ENCODE measurements at places on chromosomes 12 and 14.

DNA sequence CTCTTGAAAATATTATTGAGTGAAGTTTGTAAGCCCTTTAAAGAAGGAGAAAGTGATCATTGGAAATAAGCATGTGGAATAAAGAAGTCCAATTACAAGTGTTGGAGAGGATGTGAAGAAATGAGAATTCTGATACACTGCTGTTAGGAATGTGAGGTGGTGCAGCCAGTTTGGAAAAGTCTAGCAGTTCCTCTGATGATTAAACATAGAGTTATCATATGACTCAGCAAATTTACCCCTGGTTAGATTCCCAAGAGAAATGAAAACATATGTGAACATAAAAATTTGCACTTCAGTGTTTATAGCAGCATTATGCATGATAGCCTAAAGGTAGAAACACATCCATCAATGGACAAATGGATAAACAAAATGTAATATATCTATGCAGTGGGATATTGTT, 319.9 kb downstream of the AEBP2 start:
- no peak for DNase-seq

DNA sequence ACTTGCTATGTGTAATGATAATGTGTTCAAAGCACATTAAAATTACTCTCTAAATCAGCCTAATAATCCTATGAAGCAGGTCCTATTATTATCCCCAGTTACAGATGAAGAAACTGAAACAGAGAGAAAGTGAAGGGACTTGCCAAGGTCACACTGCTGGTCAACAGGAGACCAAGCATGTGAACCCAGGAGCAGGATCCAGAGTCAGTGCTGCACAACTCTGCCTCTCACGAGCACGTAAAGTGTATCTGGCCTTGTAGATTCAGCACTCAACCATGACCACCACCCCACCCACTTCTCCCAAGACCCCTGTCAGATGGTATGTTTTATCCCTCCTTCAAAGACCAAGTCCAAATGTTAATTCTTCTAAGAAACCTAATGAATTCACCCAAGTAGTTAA, 100.7 kb downstream of the TTC7B start:
- no peak for DNase-seq

DNA sequence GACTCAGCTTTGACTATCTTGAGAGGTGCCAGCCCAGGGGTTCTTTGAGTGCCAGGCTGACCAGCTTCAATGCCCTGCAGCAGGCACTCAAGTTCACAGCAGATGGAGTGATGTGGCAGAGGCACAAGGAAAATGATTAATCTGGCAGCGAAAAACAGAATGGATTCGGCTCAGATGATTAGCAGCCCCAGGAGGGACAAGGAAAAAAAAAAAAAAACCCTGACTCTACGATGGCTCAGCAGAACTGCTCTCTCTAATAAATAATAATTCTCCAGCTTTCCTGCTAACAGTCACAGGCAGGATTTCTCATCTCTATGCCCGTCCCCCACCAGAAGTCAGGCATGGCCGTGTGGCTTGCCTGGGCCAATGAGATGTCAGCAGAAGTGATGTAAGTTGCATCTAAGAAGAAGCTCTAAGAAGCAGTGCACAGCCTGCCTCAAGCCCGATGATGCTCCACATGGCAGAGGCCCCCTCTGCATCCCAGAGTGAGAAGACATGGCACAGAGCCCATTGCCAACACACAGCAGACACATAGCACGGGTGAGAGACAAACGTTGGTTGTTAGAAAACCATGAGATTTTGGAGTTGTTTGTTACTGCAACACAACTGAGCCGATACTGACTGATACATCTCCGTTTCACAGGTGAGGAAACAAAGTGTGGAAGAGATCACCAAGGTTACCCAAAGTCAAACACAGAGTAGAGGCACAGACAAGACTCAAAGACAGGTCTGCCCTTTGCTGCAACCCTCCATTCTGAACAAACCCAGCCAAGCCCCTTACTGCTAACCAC, 111.0 kb downstream of the SCARB1 start:
- DNase-seq: no peak

DNA sequence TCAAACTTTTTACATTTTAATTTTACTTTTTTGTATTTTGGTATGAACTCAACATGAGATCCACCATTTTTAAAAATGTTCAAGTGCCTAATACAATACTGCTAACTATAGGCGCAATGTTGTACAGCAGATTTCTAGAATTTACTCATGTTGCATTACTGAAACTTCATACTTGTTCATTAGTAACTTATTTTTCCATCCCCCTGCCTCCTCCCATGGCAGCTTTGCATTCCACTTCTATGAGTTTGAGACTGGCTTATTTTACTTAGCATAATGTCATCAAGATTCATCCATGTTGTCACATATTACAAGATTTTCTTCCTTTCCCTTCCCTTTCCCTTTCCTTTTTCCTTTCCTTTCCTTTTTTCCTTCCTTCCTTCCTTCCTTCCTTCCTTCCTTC, 825.9 kb downstream of the SLC16A7 start:
- DNase-seq: no peak

- peak; percentile 11 for DNase-seq
Observed at GRCh38 chr12:102811110-102811737, 105.8 kb downstream of the PAH start.

DNA sequence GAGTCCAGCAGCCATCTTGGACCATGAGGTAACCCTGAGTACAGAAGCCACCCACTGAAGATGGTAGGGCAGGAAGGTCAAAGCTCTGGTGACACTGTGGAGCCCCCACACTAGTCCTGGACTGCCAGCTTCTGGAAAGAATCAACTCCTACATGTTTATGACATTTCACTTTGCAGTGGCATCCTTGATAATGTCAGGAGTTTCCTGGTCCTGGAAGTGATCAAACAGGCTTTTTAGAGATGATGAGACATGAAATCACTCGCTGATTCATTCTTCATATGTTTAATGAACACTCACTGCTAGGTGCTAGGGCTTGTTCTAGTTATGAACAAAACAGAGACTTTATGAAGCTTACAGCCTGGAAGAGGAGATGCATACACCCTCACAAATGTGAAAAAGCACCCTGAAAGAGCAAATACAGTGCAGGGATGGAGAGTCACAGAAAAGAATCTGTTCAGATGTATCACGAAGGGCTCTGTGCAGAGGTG, 15.8 kb upstream of the HNF1A start:
- DNase-seq: no peak

DNA sequence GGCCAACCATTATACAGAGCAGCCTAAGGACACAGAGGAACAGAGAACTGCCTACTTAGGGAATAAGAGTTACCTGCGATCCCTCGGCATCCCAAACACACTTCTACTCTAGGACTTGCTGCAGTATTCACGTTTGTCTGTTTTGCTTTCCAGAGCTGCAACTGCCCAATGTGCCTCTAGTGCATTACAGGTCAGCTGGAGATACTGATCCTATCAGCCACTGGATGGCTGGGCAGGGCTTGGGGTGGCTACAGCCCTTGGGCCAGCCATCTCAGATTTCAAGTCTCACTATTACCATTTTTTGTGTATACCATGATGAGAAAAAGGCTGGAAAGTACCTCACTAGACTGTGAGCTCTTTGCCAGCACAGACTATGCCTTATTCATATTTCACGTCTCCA, 4.6 kb downstream of the ARF3 start:
- DNase-seq: no peak

- no peak for DNase-seq
Observed at GRCh38 chr12:108455706-108456105, 59.4 kb upstream of the FICD start.

DNA sequence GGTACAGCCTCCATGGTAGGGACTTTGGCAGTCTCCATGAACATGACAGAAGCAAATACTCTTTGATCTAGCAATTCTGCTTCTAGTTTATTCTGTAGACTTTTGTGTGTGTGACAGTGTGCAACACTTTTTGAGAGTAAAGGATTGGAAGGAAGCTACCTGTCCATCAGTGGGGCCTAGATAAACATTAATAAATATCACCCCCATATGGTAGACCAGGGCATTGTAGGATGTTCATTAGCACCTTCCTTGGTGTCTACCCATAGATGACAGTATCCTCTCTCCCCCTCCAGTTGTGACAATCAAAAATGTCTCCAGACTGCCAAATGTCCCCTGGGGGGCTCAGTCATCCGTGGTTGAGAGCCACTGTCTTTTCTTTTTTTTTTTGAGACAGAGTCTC, 10.8 kb downstream of the SNRNP35 start:
- no peak for DNase-seq

DNA sequence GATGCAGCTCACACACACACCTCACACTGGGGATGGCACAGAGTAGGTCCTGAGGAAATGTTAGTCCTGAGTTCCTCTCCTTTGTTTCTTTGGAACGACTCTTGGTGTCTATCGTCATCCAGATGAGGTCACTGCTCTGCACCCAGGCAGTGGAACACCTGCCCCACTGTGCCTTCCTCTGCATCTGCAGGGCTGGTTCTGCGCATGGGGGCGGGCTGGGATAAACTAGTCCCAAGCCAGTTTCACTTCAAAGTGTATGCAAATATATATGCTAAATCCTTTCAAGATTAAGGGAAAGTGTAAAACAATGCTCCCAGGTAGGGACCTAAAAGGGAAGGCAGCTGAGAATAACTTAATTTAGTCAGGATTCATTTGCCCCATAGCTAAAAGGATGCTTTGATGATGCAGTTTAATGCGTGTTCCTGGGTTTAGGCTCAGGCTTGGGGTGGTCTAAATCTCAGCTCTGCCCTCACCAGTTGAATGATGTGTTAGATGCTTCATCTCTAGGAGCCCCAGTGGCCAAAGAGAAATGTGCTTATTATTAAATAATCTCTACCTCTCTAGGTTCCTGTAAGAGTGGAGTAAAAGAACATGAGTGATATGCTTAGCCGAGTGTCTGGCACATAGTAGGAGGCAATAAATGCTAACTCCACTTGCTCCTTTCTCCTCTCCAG, 47.1 kb upstream of the OVCH1 start:
- DNase-seq: no peak

- DNase-seq: peak; percentile 72
Observed at GRCh38 chr12:117155278-117156060, 34.8 kb downstream of the FBXO21 start.

All from SJCRH30 (cell line).